Purkinje cell (primary cell): ENCODE measurements at places on chromosomes 2 and 18. TPM values are rescaled to one million over a fixed set of nuclear protein-coding genes. Genes with fewer than 3 reads are reported as not detected.

The CCDC85A gene
- 0.19 and 0.21 TPM in 2 replicates for polyA plus RNA-seq

The FSHR gene
- polyA plus RNA-seq = not detected in 2 replicates

The FAM228A gene
- 2.0 and 2.6 TPM in 2 replicates for polyA plus RNA-seq

The C1GALT1C1L gene
- polyA plus RNA-seq = 1.7 and 2.1 TPM in 2 replicates

The FKBP7 gene
- 30.1 and 36.9 TPM in 2 replicates for polyA plus RNA-seq

The IL36B gene
- polyA plus RNA-seq = not detected in 2 replicates

The UCN gene
- polyA plus RNA-seq = 0.43 TPM in 1 of 2 replicates, not detected in the other

The CDH19 gene
- polyA plus RNA-seq = 0.13 TPM in 1 of 2 replicates, not detected in the other

The PDIA6 gene
- polyA plus RNA-seq = 72.3 and 84.9 TPM in 2 replicates

The GMPPA gene
- polyA plus RNA-seq = 2.8 and 5.3 TPM in 2 replicates

The DSG1 gene
- 0.74 TPM in 1 of 2 replicates, not detected in the other for polyA plus RNA-seq

The CFAP221 gene
- 16.7 and 29.3 TPM in 2 replicates for polyA plus RNA-seq

The PFN4 gene
- 0.43 TPM in 1 of 2 replicates, not detected in the other for polyA plus RNA-seq

The TBR1 gene
- 16.6 TPM in 1 of 2 replicates, not detected in the other for polyA plus RNA-seq

The KCMF1 gene
- 5.0 and 8.7 TPM in 2 replicates for polyA plus RNA-seq

The NGEF gene
- 0.46 and 5.7 TPM in 2 replicates for polyA plus RNA-seq

The GPR45 gene
- not detected in 2 replicates for polyA plus RNA-seq

The ASB18 gene
- polyA plus RNA-seq = 0.62 TPM in 1 of 2 replicates, not detected in the other

The KIAA2012 gene
- 0.13 and 0.90 TPM in 2 replicates for polyA plus RNA-seq

The ANKRD62 gene
- not detected in 2 replicates for polyA plus RNA-seq

The TCF7L1 gene
- polyA plus RNA-seq = 1.3 and 2.6 TPM in 2 replicates

The GORASP2 gene
- polyA plus RNA-seq = 27.5 and 35.8 TPM in 2 replicates

The PRADC1 gene
- polyA plus RNA-seq = 8.1 and 12.1 TPM in 2 replicates

The MROH2A gene
- not detected in 2 replicates for polyA plus RNA-seq

The FBLN7 gene
- polyA plus RNA-seq = 6.8 and 8.9 TPM in 2 replicates

The AQP12A gene
- polyA plus RNA-seq = not detected in 2 replicates

The UGT1A9 gene
- polyA plus RNA-seq = not detected in 2 replicates

The MRPL53 gene
- polyA plus RNA-seq = 43.3 and 56.2 TPM in 2 replicates

The LHCGR gene
- not detected in 2 replicates for polyA plus RNA-seq

The HOXD13 gene
- not detected in 2 replicates for polyA plus RNA-seq

The CIDEA gene
- polyA plus RNA-seq = 4.5 TPM in 1 of 2 replicates, not detected in the other

The DSG4 gene
- not detected in 2 replicates for polyA plus RNA-seq

The REG3A gene
- not detected in 2 replicates for polyA plus RNA-seq

The TANC1 gene
- 93.5 and 118 TPM in 2 replicates for polyA plus RNA-seq

The OSR1 gene
- polyA plus RNA-seq = not detected in 2 replicates

The USP40 gene
- 2.9 and 12.2 TPM in 2 replicates for polyA plus RNA-seq

The CPS1 gene
- polyA plus RNA-seq = 0.04 and 2.2 TPM in 2 replicates

The ACMSD gene
- not detected in 2 replicates for polyA plus RNA-seq

The SLC14A1 gene
- 0.87 TPM in 1 of 2 replicates, not detected in the other for polyA plus RNA-seq

The BUB1 gene
- 1.3 and 1.7 TPM in 2 replicates for polyA plus RNA-seq

The ANKRD29 gene
- 27.0 and 30.2 TPM in 2 replicates for polyA plus RNA-seq

The RNPEPL1 gene
- 0.19 and 0.25 TPM in 2 replicates for polyA plus RNA-seq

The ADD2 gene
- polyA plus RNA-seq = 0.46 and 5.4 TPM in 2 replicates

The SH3BP4 gene
- polyA plus RNA-seq = 0.10 and 0.50 TPM in 2 replicates

The B4GALT6 gene
- polyA plus RNA-seq = 43.5 and 44.0 TPM in 2 replicates

The UGT1A5 gene
- polyA plus RNA-seq = not detected in 2 replicates

The DES gene
- not detected in 2 replicates for polyA plus RNA-seq

The DOK6 gene
- polyA plus RNA-seq = 0.76 and 2.1 TPM in 2 replicates

The PAIP2B gene
- polyA plus RNA-seq = 1.2 and 1.4 TPM in 2 replicates

The FHOD3 gene
- 17.2 and 25.6 TPM in 2 replicates for polyA plus RNA-seq

The ZC3H6 gene
- polyA plus RNA-seq = 12.7 and 13.3 TPM in 2 replicates

The PSD4 gene
- polyA plus RNA-seq = 0.04 TPM in 1 of 2 replicates, not detected in the other

The SLC23A3 gene
- not detected in 2 replicates for polyA plus RNA-seq

The CCDC150 gene
- 1.6 TPM in 1 of 2 replicates, not detected in the other for polyA plus RNA-seq

The ZSWIM2 gene
- not detected in 2 replicates for polyA plus RNA-seq

The LONRF2 gene
- 7.2 and 13.5 TPM in 2 replicates for polyA plus RNA-seq

The ALPI gene
- polyA plus RNA-seq = not detected in 2 replicates
